NCI-H460 (cell line): ENCODE measurements at places on chromosomes 5 and 9. TPM values are rescaled to one million over a fixed set of nuclear protein-coding genes. Genes with fewer than 3 reads are reported as not detected.

DNA sequence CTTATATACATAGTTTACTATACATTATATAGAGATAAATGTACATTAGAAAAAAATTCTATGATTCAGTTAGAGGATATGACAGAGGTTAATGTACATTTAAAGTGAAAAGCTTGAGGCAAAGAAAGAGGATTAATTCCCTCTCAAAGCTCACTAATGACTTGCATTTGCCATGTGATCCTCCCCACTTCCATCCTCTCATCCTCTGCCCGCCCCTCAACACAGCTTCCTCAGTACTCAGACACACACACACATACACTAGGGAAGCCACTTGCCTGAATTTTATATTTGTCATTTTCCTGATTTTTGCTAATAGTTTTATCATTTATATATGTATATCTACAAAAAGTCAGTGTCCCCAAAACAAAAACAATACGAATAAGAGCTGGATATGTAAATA lies 764.5 kb downstream of the EFNA5 start:
- no peak for DNase-seq

DNA sequence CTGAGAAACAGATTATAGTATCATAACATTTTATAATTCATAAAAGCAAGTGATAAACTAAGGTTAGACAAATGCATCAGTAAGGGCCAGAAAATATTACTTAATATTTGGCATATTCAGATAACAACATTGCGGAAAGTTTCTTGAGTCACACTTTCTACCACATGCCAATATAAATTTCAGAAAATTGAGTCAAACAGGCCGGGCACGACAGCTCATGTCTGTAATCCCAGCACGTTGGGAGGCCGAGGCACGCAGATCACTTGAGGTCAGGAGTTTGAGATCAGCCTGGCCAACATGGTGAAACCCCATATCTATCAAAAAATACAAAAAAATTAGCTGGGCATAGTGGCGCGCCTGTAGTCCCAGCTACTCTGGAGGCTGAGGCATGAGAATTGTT lies 47.1 kb downstream of the SLC38A9 start:
- no peak for DNase-seq

GRCh38 chr5:95083606-95084005 lies 201.3 kb downstream of the MCTP1 start:
- no peak for DNase-seq

GRCh38 chr9:4793459-4794395 lies 983 bp downstream of the RCL1 start:
- no peak for DNase-seq

DNA sequence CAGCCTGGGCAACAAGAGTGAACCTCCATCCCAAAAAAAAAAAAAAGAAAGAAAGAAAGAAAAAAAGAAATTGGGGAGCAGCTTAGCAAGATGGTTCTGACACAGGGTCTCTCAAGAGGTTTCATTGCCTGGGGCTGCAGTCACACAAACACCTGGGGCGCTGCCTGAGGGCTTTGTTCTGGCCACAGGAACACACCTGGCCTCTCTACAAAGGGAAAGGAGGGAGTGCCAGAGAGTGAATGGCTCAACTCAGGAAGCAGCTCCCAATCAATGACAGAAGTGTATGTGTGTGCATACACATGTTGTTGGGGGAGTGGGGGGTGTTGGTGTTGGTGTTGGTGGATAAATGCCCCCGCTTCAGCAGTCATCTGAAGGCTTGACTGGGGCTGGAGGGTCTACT lies 32.4 kb upstream of the CTNNA1 start:
- DNase-seq = no peak

- no peak for DNase-seq
These were observed 70.4 kb upstream of the FBXW11 start for GRCh38 chr5:172076761-172077244.

DNA sequence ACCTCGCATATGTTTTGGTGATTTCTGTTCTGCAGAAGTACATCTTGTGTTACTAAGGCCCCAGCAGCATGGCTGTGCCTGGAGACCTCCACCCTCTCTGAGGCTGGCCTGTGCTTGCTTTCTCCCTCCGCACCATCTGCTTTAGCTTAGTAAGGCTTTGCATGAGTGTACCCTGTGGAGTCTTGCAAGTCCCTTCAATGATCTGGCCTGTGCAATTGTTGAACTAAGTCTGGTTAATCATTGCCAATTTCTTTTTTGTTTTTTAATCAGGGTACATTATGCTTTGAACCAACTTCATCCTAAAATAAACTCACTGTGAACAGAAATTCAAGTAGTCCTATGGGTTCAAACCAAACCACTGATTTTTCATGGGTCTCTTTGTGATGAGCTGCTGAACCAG lies 32.3 kb downstream of the ACOT12 start:
- DNase-seq = no peak

DNA sequence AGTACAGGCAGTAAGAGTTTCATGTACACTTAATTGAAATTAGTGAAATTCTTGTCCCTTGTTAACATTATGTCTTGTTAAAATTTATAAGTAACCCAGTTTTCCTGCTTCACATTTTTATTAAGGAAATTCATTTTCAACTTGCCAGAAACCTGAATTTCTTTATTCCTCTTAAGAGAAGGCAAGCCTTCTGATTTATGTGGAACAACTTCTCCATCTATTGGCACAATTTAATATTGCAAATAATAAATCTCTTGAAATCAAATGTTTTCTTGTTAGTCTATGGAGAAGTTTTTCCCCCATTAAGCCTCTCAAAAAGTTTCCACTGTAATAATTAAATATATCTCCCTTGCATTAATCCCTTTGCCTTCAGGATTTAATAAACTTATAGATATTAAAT lies 33.8 kb upstream of the ACO1 start:
- DNase-seq = peak; percentile 23

DNA sequence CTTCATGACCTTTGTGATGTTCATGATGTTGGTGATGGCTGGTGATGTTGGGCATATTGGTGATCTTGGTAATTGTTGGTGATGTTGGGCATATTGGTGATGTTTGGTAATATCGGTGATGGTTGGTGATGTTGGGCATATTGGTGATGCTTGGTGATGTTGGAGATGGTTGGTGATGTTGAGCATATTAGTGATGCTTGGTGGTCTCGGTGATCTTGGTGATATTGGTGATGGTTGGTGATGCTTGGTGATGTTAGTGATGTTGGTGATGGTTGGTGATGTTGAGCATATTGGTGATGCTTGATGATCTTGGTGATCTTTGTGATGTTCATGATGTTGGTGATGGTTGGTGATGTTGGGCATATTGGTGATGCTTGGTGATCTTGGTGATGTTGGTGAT lies 73.8 kb downstream of the IRX2 start:
- no peak for DNase-seq

GRCh38 chr9:77988630-77989029 lies 43.0 kb downstream of the GNAQ start:
- no peak for DNase-seq

GRCh38 chr5:43227655-43228054 lies 35.6 kb downstream of the NIM1K start:
- DNase-seq = peak; percentile 27

DNA sequence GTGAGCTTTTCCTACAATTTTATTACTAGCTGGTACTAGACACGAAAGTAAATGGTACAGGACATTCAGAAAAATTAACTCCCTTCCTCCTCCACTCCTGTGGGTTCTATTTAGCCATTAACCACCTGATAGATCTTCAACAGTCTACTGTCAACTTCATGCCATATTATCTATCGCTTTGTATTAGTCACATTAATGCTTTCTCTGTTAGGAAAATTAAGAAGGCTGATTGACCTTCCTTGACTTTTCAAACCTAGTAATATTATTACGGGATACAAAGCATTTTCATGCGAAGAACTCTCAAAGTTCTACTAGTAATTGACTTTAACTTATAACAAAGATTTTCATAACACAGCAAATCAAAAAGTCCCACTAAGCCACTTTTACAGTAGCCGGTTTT lies 1.2 kb downstream of the TEX10 start:
- no peak for DNase-seq

- no peak for DNase-seq
These were observed 812.9 kb upstream of the ZNF608 start for GRCh38 chr5:125559296-125559695.

DNA sequence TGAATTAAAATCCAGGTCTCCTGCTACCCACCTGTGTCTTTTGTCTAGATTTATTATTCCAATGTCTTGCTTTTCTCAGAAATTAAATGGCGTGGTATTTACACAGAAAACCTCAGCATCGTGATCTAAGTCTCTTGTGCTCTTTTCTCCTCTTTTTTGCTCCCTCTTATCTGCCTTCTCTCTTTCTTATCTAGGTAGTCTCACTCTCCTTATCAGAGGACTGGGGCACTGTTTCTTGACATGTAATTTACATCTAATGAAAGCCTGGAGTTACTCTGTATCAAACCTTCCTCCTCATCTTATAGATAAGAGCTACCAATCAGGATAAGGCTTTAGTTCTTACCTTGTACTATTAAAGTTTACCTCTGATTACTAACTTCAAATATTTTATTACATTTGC lies 933.8 kb downstream of the TLE1 start:
- DNase-seq = no peak

DNA sequence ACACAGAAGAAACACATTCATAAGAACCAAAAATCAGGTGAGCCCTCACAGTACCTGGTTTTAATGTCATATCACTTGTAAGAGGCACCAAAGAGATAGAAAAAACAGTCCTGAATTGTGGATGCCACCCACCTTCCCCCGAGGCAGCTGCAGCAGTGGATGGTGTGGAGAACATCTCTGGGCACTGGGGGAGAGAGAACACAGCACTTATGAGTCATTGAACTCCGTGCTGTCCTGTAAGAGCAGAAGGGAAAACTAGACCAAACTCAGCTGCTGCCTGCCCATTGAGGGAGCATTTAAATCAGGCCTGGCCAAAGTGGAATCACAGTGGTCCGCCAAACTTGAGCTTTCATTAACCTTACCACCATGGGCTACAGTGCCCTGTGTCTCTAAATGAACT lies 296.2 kb downstream of the SPATA31D1 start:
- DNase-seq = no peak

- no peak for DNase-seq
These were observed 206.6 kb downstream of the MAT2B start for GRCh38 chr5:163712011-163712410.

DNA sequence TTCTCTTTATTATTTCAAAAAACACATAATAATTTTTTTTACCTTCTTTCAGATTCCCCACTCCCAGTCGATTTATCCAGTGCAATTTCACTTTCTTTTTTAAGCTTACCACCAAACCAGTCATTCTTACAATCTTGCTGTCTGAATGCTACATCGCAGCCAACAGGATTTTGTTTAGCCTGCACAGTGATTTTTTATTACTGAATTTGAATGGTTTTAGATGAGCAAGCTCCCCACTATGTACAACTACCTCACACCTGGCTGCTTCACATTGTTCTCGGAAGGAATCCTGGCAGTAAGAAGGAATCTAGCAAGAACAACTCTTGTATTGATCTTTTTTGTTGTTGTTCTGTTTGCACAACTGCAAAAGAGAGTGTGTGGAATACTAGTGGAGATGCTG lies 668.1 kb upstream of the WWC1 start:
- no peak for DNase-seq

Gene ORM2
- not detected in 2 replicates for total RNA-seq

Gene CTXN3
- not detected in 2 replicates for total RNA-seq

Gene CACFD1
- total RNA-seq = 2.7 and 4.1 TPM in 2 replicates

Gene DAB2IP
- total RNA-seq = 3.8 and 3.9 TPM in 2 replicates

Gene NMUR2
- total RNA-seq = not detected in 2 replicates

Gene ADAMTS12
- total RNA-seq = 0.92 and 1.6 TPM in 2 replicates

Gene ZNF883
- not detected in 2 replicates for total RNA-seq

Gene SPINK5
- not detected in 2 replicates for total RNA-seq
